CD4-positive, alpha-beta T cell treated with Interleukin-4 for 4 hours (primary cell): ENCODE measurements at places on chromosomes 16 and 17.

- no peak for DNase-seq
Measured at GRCh38 chr16:84324434-84325262, 30.0 kb downstream of the WFDC1 start.

DNA sequence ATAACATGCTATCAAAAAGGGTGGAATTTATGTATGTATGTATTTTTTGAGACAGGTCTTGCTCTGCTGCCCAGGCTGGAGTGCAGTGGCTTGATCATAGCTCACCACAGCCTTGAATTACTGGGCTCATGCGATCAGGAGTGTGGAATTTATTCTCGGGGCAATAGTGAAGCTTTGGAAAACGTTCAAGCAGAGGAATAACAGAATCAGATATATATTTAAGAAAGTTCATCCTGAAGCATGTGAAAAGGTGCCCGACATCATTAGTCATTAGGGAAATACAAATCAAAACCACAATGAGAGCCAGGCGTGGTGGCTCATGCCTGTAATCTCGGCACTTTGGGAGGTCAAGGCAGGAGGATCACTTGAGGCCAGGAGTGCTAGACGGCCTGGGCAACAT, 7.7 kb upstream of the ITGAE start:
- no peak for DNase-seq

- DNase-seq: no peak
Measured at GRCh38 chr16:55622272-55622671, 33.5 kb upstream of the SLC6A2 start.

DNA sequence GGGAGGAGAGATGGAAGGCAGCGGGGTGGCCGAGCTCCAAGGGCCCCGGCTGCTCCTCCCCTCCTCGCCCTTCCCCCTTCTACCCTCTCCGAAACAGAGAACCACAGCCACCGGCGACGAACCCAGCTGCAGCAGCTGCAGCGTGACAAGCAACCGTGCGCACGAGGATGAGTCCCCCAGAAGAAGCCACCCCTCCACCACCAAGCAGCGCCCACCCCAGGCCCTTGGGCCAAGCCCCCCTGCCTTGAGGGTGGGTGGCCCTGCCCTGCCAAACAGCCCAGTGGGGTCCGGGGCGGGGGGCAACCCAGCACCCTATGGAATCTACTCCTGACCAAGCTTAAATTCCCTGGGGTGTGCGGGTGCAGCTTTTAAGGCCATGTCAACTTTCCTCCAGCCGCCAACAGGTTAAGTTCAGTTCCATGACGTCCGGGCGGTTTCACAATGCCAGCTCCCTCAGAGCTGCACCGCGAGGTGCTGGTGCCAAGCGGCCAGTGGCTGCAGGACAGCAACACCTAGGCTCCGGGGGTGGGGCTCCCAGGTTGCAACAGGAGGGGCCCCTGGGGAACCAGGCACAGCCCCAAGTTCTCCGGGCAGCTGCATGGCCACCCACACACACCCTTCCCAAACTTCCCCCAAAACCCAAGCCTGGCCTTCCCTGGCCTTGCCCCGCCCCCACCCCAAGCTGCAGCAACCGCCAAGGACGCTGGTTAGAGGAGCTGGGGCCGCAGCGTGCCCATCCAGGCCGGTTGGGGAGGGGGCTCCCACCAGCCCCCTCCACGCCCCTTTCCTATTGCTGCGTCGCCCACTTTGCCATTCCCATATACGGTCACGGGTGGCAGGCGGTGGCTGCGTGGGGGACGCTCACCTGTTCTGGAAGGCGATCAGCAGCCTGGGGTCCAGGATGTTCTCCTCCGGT, 2.0 kb downstream of the CBX4 start:
- no peak for DNase-seq

DNA sequence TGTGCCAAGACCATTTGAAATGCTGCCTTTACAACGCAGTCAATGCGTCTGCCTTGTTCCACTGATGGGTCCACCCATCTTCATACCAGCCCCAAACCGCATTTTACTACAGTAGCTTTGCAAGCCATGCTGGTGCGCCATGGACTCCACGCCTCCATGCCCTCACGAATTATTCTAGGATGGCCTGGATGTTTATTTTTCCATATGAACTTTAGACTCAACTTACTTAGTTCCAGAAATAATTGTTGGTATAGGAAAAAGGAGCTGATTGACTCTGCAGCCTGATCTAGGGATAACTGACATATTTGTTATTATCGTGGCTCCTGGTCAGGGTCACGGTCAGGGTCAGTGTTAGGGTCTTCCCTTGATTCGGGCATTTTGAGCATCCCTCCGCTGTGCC, 70.0 kb upstream of the ZNF469 start:
- no peak for DNase-seq

DNA sequence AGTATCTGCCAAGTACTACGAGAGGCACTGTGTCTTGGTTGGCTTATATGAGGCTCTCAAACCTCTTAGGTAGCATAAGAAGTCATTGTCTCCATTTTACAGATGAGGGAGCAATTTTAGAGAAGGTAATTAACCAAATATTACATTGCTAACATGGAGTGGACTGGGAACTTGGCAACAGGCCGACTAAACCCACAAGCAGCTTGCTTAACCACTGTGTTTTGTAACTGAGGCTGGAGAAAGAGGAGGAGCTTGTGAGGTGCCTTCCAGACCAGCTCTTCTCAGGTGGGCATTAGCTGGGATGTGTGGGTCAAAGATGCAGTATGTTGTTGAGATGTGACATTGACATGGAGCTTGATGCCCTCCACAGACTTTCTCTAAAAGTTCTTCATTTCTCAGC, 835.6 kb upstream of the RBFOX1 start:
- DNase-seq: no peak

- peak; percentile 94 for DNase-seq
Measured at GRCh38 chr17:1628856-1629503, 346 bp upstream of the SLC43A2 start.

DNA sequence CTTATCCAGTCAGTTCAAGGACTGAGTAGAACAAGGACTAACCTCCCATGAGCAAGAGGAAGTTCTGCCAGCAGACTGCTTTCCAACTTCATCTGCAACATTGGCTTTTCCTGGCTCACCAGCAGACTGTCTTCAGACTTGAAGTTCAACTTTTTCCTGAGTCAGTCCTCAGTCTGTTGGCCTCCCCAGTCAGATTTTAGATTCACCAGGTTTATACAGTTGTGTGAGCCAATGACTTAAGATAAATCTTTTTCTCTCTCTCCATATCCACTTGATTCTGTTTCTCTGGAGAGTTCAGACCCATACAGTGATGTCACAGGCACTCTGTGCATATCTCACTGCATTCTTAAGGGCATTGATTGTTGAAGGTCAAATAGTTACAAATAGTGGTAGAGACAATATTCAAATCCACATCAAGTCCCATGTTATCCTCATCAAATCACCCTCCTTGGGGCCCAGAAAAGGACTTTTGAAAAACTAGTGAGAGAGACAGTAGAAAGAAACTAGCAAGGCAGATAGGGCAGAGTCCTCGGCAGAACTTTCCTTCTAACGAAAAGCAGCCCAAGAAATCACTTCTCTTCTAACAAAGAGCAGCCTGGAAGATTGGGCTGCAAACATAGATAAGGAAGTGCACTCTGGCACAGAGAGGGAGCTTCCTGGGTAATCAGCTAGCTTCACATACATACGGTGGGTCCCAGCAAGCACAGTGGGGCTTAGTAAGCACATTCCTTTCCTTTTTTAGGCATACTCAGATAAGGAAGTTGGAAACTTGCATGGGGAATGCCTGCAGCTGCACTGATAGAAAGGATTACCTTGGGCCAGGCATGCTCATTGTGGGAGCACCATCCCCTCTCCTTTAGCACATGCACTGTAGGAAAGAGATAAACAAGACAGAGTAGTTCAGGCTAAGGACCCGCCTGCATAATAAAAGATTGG, 132.3 kb upstream of the FAM20A start:
- DNase-seq: no peak

GRCh38 chr17:38439436-38439835, 11.2 kb downstream of the ARHGAP23 start:
- DNase-seq: no peak

DNA sequence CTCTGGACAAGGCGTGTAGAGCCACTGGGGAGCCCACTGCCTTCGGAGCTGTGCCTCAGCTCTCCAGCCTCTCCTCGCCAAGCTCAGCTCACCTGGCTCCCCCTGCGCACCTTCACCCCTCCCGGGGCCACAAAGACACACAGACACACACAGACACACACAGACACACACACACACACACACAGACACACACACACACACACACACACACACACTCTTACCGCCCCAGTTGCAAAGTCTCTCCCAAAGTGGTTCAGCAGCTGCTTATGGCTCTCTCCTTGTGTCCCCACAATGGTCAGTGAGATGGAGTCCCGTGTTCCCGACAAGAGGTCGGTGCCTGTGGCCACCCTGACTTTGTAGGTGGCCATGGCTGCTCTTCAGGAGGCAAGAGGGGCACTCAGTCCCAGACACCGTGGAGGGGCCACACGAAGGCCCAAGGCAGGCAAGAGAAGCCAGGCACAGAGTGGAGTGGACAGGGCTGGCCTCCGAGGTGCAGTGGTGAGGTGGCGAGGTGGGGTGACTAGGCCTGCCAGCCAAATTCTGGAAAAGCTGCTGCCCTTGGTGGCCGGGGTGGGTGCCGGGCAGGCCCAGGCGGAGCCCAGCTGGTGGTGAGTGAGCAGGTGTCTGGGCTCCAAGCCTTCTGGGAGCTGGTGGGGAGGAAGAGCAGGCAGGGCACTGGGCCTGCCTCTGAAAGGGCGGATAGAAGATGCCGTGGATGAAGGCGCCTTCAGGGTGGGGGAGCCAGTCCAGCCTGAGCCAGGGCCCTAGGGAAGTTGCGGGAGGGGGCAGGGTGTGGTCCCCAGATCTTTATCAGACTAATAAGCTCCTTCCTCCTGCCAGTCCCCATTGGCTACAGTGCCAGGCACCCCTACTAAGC, at the start of gene ALOX12B:
ALOX12B (minus strand) TSS at position 642 of the 877 bp plus-strand sequence; CDS start at position 368, 274 bp downstream.
- DNase-seq: no peak

GRCh38 chr17:81867991-81868673, 3.0 kb downstream of the ARHGDIA start:
- DNase-seq: no peak

DNA sequence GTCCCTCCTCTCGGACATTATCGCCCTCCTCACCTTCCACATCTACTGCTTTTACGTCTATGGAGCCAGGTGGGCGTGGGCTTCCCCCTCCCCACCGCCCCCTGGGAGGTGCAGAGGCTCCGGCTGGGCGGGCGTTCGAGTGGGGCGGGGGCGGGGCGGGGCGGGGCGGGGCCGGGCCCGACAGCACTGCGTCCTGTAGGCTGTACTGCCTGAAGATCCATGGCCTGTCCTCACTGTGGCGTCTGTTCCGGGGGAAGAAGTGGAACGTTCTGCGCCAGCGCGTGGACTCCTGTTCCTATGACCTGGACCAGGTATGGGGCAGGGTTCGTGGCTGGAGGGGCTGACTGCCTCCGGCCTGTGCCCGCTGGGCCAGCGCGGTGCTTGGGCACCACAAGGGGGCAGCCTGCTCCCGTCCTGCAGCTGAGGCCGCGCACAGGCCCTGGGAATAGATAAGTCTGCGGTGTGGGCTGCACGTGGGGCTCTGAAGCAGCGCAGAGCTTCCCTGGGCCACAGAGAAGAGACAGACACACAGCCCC, 9.2 kb downstream of the PIGQ start:
- peak; percentile 50 for DNase-seq

- DNase-seq: no peak
Measured at GRCh38 chr17:80718428-80718827, 173.8 kb downstream of the RPTOR start.

DNA sequence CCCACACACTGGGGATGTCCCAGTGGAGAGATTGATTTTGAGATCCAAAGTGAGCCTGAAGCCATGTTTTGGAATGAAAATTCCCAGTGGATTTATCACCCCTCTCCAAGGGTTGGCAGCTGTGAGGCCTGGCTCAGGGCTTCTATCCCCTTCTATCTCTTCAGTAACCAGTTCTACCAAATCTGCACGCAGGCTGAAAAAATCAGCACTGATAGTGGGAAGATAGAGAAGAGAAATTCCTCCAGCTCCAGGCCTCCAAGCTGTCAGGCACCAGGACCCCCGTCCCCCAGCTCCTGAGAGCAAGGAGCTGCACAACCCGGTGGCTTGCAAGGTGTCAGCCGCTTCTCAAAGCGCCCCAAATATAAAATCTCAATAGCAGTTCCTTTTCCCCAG, 1.0 kb downstream of the FLOT2 start:
- DNase-seq: no peak

DNA sequence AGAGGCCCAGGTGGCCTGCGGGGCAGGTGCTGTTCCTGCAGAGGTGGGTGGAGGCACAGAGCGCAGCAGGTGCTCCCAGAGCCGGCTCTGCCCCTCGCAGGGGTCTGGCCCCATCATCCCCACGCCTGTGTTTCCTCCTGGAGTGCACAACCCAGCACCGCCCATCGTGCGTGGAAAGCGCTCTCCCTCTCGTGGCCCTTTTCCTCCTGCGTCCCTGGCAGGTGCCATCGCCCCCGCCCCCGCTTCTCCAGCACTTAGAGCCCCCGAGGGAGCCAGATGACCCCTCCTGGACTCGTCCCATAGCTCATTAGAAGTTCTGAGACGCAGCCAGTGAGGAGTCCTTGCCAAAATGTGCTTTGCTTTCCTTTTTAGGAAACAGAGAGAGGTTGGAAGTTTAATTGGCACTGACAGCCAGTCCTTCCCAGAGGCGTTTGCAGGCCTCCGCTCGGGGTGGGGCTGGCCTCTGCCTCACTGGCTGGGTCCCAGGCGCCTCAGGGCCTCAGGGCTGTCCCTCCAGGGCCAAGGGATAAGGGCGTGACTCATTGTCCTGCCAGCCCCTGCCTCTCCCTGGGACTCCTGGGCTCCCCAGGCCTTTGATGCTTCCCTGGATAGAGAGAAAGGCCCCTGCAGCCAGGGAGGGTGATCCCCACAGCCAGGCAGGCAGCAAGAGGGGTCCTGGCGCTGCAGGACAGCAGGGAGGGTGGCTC, 32.2 kb upstream of the CHMP6 start:
- DNase-seq: no peak

- DNase-seq: no peak
Measured at GRCh38 chr16:58906981-58907715, 173.0 kb upstream of the GOT2 start.

DNA sequence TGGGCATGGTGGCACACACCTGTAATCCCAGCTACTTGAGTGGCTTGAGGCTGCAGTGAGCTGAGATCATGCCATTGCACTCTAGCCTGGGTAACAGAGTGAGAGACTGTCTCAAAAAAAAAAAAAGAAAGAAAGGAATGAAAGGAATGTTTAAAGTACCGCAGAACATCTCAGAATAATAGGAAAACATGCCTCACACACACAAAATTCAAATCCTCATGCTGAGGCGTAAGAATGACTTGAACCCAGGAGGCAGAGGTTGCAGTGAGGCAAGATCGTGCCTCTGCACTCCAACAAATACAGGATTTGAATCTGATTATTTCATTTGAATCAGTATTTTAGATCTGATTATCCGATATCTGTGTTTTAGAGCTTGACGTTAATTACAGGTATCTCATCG, 21.3 kb upstream of the GAA start:
- DNase-seq: no peak

DNA sequence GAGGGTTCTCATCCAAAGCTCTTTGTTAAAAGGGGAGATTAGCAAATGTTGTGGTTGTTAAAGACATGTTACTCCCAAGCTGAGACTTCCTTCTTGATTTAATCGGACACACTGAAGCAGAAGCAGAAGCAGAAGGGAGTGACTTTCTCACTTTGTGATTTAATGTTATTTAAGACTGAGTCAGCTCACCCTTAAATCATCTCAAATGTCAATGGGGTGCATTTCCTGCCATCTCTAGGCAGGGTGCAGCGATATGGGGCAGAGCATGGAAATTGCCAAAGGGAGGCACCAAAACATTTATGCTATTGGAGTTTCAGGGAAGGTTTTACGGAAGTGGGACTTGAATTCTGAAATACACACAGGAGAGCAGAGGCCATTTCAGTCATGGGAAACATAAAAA, 283.6 kb downstream of the ABCC12 start:
- DNase-seq: no peak
